Stimulated activated memory B cell treated with anti-CD40 and anti-IgM and Interleukin-4, amounts not matched to agents 10 μg/mL and 1 μg/mL and 100 μg/mL, for 72 hours (primary cell): ENCODE measurements at places on chromosomes 1 and 21.
A peak's percentile ranks its signal among the peaks of the same experiment; 100 is the strongest.

- ATAC-seq = peak; percentile 45
Measured at GRCh38 chr1:79847700-79848099, 841.2 kb upstream of the ADGRL4 start.

GRCh38 chr1:183243161-183244050, 57.3 kb downstream of the LAMC2 start:
- peak; percentile 34 for ATAC-seq

DNA sequence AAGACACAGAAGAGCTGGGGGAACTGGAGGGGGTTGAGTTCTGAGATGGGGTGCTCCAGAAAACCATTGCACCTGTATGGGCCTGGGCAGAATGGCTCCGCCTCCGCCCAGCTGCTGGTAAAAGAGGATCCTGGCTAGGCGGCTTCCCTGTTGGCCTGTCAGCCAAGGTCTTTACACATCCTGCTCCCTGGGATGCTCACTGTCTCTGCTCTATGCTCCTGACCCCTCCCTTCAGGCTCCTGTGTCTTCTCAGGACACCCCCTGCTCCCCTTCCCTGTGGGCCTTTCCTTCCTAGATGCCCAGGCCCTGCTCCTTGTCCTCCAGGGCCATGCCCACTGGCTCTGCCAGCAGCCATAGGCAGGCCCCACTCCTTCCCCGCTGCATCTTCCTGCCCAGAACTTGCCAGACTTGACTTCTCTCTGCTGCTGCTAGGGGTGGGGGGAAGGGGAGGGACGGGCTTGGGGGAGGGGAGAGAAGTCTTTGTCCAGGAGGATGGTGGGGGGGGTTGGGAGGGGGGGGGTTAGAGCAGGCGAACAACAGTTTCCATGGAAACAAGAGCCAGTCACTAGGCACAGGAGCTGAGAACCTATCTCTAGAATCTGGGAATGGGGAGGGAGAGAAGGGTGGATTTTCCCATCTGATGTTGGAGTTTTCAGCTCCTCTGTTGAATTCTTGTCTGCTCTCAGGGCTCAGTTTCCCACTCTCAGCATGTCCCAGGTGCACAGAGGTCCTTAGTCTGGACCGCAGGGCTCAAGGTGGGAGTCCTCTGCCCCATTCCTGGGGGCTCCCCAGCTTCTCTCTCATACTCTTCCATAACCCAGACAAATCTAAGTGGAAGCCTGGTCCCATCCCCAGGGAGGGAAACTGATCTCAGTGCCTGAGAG, 10.6 kb downstream of the CELSR2 start:
- no peak for ATAC-seq

DNA sequence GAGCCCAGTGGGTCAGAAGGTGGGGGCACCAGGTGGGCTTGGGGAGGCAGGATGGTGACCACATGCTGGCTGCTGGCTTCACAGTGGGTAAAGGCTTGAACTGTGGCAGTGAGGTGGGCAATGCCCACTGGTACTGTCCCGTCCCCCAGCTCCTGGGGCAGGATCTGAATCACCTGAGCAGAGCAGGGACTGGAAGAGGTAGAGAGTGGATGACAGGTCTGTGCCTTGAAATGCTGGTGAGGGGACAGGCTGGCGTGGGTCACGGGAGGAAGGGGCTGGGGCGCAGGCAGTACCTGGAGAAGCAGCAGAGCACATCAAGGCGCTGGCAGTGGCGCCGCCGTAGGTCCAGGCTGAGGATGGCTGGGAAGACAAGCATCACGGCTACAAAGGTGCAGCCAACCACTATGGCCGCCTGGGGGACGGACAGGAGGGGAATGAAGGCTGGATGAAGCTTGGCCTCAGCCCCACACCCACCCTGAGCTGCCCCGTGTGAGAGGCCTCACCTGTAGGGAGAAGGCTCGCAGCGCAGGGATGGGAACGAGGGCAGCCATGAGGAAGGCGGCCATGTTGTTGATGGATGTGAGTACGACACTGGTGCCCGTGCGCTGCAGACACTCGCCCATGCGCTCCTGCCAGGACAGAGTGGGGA, 14.9 kb downstream of the PTCH2 start:
- ATAC-seq = no peak

DNA sequence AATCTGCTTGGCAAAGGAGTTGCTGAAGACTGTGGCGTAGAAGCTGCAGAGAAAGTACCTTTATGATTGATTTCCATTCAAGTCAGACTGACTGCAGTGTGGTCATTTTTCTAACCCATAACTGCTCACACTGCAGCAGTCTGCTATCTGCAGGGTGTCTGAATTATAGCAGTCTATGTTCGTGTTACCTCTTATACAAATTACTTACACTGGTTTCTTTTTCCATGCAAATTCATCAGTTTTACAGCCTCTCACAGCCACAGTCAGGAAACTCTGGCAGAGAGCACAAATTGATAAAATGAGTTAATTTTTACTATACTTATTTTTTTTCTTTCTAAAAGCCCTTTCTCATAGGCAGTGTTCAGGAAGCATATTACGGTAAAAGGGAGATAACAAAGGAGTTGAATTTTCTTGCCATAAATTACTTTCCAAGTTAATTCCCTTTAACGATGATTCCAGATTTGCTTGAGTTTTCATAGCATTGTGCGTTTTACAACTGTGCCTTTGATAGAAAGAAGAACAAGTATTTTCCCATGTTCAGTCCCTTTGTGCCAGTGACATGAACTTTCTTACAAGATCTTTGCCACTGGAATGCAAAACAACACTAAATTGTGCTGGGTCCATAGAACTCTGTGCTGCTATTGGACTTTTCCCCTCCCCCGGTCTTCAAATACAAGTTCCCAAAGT, 261.5 kb downstream of the NFIA start:
- no peak for ATAC-seq

DNA sequence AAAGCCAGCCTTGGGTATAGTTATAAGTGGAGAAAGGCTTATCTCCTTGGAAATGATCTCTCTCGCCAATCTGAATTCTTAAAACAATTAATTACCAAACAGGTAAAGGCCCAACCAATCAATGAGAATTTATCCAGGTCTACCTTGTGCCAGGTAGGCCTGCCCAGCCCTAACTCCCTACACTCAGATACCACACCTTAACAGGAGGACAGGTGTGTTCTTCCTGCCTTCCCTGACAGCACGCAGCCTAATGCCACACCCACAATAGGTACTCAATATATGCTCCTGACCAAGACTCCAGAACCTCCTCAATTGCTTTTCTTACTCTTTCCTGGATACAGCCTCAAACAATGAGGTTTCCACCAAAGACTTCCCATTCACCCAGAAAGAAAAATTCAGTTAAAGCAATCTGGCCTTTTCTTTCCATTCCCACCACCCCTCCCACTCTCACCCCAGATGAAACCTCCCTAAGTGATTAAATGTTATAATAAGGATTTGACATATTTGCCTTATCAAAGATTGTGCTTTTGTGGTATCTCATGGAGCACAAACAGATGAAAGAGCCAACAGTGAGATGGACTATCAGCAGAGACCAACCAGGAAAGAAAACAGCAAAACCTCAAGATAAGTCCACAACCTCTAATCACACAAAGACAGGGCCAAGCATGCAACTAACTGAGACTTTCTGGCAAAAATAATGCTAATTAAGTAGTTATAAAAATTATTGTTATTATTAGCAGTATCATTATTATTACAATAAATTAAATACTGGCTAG, 25.6 kb downstream of the TRABD2B start:
- ATAC-seq = no peak

DNA sequence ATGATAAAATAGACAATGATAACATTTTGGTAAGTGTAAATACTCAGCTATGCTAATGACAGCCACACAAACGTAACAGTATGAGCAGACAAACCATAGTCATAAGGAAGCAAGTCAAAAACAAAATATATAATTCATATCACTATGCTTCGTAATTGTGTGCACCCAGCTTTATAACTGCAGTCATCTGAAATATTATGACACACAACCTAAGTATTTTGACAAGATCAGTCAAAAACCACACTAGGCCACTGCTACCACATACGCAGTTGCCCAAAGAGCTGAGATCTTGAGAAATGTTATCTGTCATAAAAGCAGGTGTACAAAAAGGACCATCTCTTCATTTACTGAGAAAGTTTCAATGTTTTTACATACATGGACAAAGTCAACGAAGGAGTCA, 26.0 kb downstream of the RNASEL start:
- ATAC-seq = no peak

DNA sequence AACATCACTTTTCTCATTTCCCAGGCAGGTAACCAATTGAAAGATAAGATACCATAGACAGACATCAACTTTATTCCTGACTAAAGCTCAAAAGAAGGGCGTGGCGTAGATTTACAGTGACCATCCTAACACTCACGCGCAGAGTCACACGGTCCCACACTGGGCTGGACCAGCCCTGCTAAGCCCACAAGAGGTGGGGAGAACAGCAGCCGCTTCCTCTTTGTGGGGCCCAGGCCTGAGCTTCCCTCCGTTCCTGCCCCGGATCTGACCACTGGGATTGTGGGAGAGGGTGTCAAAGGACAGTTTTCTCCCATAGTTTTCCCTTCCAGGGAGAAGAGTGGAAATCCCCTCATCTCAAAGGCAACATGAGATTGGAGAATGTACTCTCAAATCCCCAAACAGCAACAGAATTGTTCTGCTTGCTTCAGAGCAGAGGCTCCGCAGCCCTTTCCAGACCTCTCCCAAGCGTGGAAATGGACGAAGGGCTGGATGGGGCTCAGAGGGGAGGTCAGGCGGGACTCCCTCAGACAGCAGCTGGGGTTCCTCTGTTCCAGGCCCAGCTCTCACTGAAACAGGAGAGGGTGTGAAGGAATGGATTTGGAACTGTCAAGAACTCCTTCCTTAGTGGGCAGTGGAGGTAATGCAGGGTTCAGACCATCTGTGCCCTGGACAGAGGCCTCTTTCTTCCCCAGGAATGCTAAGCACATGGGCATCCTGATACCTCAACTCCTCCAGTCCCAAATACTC, 33.7 kb downstream of the L1TD1 start:
- no peak for ATAC-seq

DNA sequence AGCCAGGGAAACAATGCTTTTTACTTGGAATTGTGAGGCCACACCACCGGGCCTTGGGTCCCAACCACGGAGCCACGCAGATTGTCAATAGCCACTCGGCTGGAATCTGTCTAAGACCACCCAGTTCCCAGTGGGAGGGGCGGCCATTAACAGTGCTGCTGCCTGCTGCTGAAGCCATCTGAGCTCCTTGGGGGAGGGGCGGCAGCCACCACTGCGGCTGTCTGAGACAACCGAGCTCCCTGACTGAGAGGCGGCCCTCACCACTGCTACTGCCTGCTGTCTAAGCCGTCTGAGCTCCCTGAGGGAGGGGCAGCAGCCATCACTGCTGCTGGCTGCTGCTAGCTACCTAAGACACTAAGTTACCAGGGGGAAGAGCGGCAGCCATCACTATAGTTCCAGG, 64.3 kb downstream of the DMRTA2 start:
- no peak for ATAC-seq

- no peak for ATAC-seq
Measured at GRCh38 chr1:245829826-245830225, 675.0 kb downstream of the KIF26B start.

DNA sequence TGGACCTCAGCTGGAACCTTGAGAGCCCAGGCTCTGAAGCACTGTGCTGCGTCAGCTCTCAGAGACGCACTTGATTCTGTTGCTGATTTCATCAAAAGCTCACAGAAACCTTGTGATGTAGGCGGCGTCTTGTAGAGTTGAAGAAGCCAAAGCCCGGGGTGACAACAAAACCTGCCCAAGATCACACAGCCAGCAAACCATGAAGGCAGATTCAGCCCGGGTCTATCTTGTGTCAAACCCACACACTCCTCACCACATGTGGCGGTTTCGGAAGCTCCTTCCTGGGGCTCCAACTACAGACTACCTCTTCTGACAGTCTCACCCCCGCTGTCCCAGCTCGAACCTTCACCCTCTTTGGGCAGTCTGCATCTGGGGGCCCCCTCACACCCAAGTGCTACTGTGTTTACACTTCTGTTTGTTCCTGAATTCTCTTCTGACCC, 50.4 kb downstream of the TENT5C start:
- peak; percentile 73 for ATAC-seq

GRCh38 chr1:63590166-63590560, 3.0 kb upstream of the PGM1 start:
- ATAC-seq = no peak

DNA sequence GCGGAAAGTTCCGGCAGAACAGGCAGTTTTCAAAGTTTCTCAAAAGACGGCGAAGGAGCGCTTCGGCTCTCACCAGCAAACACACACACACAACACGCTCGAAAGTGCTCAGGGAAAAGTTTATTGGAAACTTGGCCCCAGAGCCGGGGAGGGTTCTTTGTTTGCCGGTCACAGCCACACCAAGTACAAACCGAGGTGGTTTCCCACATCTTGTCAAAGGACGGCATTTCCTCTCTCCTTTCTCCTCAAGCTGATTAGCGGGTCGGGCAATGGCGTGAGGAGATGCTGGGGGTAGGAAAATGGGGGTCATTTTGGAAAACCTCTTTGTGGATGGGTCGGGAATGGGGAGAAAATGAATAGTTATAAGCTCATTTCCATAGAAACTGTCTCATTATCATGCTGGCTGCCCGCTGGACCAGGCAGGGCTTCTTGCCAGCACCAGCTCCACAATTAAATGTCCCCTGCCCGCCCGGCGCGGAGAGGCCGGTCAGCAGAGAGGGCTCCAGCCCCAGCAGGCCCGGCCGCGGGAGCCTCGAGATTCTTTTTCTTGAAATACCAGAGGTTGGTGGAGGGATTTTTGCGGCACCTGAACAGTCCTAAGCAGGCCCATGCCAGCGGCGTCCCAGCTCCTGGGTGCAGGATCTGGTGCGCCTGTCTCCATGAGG, 92.3 kb downstream of the PRDM16 start:
- no peak for ATAC-seq

DNA sequence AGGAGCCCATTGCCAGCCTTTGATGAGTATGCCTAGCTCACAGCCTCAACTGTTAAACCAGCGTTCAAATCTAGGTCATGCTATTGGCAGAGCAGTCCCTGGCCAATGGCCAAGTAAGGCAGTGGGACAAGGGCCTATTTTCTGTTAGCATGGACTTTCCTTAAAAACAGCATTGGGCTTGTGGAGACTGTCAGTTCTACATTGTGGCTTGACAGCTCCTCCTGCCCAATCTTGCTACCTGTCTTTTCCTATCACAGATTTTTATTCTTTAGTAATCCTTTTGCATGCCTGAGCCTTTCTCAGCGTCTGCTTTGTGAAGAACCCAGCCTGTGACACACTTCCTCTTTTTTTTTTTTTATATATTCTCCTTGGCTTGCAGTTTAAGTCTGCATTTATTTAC, 56.4 kb downstream of the DIP2A start:
- ATAC-seq = peak; percentile 50

DNA sequence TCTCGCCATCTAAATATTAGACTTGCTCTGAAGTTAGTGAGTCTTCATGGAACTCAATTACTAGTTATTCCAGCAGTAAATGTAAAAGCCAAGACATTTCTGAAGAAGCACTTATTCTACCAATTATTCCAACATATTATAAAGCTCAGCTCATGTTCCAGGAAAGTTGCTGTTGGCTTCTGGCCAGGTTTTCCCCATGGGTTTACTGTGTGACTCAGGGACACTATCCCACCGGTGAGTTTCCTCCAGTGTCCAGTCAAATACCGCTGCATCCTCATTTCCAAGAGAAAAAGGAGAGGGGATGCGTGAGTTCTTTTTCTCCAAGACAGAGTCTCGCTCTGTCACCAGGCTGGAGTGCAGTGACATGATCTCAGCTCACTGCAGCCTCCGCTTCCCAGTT, 9.2 kb upstream of the HHIPL2 start:
- ATAC-seq = no peak

GRCh38 chr21:46448108-46448507, 10.6 kb upstream of the DIP2A start:
- ATAC-seq = no peak
